ENCODE measurements at places on chromosomes 16 and 17.

- no peak for DNase-seq
Observed at GRCh38 chr17:38544839-38545209, 60.9 kb downstream of the SRCIN1 start.

DNA sequence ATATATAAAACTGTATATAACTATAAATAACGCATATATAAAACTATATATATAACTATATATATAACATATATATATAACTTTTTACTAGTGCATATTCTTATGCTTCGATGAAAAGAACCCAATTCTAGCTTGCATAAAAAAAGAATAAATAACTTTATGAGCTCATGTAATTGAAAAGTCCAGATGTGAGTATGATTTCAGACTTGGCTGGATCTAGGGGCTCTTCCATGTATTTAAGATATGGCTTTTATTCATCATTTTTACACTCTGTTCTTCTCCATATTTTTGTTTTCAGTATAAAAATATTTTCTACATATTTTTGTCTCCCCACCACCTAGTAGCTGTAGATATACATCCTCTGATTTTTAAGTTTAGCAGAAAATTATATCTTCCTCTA, 417.5 kb downstream of the CDH11 start:
- DNase-seq: no peak

DNA sequence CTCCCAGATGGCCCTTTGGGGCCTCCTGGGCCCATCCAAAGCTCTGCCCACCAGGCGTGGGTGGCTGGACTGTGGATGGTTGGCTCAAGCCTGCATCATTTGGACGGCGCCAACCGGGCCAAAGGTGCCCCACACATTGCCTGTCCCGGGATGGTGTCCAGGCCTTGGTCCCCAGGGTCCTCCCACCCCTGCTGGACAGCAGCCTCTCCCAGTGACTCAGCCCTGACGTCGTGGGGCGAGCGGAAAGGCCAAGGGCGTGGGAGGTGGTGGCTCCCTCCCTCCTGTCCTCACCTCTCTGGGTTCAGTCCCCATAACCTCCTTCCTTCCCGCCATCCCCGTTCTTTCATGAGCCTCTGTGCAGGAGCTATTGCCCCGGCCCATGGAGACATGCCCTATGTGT, 42.1 kb upstream of the DLX4 start:
- peak; percentile 83 for DNase-seq

DNA sequence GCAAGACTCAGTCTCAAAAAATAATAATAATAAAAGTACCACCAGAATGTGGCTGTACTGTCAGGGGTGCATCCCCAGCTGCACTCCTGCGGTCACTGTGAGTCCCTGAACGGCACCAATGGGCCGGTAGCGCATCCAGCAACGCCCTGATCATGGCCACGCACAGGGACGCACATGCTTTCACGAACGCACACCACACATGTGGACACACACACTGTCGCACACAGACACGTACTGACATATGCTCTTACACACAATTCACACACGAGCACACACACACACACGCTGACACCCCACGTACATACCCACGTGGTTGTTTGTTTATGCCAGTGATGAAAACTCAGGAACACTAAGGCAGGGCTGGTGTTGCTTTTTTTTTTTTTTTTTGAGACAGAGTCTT, 21.8 kb downstream of the DOC2B start:
- no peak for DNase-seq

- DNase-seq: no peak
Observed at GRCh38 chr16:12547608-12547922, 256.1 kb downstream of the CPPED1 start.

- DNase-seq: peak; percentile 77
Observed at GRCh38 chr17:40910441-40910841, 25.4 kb upstream of the KRT20 start.

DNA sequence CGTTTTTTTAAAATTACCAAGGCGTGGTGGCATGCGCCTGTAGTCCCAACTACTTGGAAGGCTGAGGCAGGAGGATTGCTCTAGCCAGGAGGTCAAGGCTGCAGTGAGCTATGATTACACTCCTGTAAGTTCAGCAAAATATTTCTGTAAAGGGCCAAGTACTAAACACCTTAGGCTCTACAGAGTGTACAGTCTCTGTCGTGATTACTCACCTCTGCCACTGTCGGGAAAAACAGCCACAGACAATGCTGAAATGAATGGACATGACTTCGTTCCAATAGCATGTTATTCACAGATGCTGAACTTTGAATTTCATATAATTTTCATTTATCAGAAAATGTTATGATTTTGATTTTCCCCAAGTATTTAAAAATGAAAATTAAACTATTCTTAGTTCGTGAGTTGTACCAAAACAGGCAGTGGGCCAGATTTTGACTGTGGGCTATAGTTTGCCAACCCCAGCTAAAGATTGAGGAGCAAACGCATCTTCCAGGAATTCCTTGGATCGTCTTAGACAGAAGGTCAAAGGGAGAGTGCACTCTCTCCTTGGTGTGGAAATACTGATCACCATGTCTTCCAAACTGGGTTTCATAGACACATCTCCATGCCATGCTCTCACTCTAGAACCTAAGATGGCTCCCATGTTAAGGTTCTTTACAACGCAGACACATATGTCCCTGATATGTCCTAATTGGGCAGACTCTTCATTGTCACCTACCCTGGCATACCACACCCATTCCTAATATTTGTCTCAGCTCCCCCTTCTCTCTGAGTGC, 89.5 kb downstream of the MARF1 start:
- peak; percentile 27 for DNase-seq

DNA sequence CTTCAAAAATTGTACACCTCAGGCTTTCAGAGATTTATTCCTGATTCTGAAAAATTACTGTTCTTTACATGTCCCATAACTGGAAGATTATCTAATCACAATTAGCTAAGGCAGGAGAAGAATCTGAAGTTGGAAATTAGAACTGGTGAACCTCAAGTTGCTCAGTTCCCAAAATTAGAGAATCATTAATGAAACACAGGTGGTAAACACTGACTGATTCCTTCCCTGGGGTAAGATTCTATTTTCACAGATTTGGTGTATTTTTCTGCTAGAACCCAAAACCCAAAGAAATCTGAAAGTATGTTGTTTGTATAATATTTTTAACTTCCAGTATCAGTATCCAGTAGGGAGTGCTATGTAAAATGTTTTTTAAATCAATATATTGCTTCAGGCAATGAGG, 25.7 kb downstream of the PHKB start:
- no peak for DNase-seq

DNA sequence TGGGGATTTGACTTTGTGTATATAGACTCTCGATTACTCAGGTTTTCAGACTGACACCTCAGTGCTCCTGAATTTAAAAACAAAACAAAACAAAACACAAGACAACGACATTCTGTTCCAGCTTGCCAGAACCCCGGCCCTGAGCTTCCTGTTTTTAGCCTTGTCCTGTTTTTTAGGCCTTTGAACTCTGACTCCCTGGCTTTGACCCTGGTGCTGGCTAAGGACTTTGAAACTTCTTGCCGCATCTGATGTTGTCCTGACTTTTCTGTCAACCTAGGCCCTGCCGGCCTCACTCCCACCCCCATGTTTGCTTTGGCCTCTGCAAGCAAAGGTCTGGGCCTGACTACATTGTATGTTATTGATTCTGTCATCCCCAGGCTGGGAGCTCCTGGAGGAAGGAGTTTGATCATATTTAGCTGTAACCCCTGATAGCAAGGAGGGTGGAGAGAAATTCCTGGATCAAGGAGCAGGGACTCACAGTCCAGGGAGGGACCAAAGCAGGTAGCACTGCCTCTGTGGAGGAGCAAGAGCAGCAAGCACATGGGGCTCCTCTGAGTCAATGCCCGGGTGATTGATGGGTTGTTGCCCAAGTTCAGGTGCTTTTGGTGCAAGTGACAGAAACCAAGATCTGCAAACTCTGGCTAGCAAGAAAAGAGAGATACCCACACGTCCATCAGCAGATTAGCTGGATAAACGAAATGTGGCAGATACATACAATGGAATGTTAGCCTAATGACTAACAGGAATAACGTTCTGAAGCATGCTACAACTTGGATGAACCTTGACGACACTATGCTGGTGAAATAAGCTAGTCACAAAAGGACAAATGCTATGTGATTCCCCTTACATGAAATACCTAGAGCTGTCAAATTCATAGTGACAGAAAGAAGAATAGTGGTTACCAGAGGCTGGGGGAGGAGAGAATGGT, 7.7 kb downstream of the CCL16 start:
- peak; percentile 1 for DNase-seq

- no peak for DNase-seq
Observed at GRCh38 chr17:79361873-79362771, 248.7 kb downstream of the RBFOX3 start.

GRCh38 chr17:79618383-79619067, 7.7 kb upstream of the RBFOX3 start:
- DNase-seq: no peak

DNA sequence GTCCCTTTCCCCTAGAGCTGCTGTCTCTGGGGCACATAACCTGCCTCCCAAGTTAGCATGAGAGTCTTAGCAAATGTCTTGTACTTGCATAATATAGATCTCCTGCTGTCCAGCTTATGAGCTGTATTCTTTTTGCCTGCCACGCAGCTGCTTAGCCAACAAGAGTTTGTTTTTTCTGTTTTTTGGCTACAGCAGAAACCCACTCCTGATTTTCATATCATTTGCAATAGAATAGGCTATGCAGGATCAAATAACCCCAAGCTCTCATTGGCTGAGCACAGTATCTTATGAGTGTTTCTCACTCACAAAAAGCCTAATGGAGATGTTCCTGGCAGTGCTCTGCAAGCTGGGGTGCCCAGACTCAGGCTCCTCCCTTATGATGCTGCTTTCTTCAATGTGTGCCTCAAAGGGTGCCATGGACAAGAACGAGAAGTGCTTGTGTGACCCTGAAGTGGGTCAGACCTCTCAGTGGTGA, 23.1 kb downstream of the B9D1 start:
- DNase-seq: peak; percentile 40
